Activated naive CD4-positive, alpha-beta T cell treated with anti-CD3 and anti-CD28 coated beads, Interleukin-2, amount 50 U/mL, for 16 hours (primary cell): ENCODE measurements at places on chromosomes 13 and 19.

GRCh38 chr13:60583196-60583888, 186.3 kb downstream of the TDRD3 start:
- no peak for DNase-seq

GRCh38 chr13:40187324-40187795, 479.1 kb downstream of the FOXO1 start:
- DNase-seq: peak; percentile 62

DNA sequence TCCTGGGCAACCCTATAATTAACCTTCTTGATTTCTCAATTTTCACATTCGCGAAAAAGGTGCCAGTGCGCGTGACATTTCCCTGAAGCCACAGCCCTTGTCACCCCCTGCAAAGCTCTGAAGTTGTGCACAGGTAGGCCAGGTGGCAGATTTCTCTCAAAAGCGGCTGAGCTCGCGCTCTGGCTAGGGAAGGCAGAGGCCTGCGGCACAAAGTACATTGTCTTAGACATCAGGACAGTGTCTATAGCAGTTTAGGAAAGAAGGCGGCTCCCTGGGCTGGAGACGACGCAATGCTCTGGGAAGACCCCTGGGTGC, 42.9 kb upstream of the ZNF14 start:
- no peak for DNase-seq

DNA sequence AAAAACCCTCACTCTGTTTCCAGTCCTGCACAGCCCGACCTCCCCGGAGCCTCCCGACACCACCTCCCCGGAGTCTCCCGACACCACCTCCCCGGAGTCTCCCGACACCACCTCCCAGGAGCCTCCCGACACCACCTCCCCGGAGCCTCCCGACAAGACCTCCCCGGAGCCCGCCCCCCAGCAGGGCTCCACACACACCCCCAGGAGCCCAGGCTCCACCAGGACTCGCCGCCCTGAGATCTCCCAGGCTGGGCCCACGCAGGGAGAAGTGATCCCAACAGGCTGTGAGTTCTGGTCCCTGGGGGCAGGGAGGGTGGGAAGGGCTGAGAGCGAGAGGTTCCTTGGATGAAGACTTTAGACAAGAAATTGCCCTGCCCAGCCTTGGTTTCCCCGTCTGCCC, 5.4 kb downstream of the MADCAM1 start:
- DNase-seq: no peak

GRCh38 chr13:65725006-65725405, 1505.1 kb downstream of the PCDH9 start:
- DNase-seq: no peak

DNA sequence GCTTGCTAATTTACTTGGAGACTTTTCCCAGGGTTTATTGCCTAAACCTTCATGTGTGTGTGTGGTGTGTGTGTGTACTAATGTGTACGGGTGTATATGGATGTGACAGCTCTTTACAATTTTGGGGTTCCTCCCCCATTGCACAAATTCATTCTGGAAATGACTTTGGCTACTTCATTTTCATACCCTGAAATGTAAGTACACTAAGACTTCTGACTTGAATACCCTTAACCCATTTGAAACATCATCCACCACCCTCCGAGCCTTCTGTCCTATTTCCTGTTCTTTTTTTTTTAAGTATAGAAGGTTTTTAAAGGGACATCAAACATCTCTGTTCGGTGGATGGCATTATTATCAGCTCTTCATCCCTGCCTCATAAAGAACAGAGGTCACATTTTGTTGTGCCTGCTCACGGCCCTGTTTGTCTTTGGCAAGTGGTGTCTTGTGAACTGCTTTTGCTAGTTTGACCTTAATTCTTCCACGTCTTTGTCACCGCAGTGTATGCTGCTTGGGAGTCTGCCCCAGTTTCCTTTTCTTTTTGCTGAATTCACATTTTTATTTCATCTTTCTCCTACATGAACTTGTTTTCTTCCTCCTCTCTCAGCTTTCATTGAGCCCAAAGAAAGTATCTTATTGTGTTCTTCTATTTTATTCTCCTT, 228.3 kb downstream of the FOXO1 start:
- no peak for DNase-seq

DNA sequence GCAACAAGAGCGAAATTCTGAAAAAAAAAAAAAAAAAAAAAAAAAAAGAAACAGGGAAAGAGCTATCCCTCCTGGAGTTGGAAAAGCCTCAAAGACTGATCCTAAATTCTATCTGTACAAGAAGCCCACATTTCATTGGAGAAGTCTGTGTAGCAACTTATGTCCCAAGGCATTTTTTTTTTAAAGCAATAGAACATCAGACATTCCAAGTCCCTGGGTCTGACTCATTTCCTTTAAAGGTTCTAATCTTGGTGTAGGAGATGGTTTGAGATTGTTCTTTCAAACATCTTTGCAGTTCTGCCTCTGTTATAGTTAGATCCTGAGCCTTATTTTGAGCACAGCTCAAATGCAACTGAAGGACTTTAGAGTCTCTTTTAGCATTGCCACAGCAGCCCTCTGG, 706.5 kb upstream of the MIR17HG start:
- no peak for DNase-seq

DNA sequence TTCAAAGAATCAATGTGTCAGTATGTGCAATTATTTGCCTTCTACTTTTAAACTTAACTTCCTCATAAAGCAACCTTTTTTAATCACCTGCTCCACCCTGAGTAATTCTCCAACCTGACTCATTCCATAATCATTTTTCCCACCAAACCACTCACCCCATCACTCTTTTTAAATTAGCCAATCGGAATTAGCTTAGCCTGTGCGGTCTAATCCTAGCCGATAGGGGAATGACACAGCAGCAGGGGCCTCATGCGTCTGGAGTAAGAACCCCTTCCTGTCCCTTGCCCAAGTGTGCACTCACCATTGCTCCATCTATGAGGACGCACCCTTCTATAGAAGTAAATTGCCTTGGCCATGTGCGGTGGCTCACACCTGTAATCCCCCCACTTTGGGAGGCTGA, 27.4 kb upstream of the ZNF83 start:
- no peak for DNase-seq

DNA sequence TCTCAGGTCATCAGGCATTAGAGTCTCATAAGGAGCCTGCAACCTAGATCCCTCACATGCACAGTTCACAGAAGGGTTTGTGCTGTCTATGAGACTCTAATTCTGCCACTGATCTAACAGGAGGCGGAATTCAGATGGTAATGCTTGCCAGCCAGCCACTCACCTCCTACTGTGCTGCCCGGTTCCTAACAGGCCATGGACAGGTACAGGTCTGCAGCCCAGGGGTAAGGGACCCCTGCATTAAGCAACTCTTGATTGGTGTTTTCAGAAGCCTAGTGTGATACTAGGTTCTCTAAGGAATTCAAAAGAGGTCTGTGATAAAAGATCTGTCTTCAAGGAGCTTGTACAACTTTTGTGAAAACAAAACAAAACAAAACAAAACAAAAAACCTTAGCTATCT, 31.1 kb downstream of the CAB39L start:
- DNase-seq: no peak

DNA sequence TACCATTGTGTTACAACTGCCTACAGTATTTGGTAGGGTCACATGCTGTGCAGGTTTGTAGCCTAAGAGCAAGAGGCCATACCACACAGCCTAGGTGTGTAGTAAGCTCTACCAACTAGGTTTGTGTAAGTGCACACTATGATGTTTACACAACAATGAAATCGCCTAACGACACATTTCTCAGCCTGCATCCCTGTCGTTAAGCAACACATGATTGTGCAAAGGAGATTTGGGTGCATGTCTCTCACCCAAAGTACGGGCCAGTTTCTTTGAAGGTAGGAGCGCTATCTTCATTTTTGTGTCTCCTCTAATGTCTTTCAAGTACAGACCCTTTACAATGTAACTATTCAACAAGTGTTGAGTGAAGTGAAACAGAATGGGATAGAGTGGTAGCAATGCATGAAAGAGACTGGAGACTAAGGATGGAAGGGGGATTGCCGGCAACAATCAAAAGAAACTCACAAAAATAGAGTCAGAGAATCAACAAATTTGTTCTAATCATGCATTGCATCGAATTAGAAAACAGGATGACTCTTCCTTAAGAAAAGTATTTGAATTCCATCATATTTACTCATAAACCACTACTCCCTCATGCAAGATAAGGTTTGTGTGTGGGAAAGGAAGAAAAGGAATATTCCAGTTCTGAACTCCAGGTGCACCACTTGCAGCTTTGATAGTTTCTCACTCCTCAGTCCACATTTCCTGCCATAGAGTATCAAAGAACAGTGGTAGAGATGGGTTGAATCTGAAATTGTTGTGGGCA, 60.2 kb upstream of the TNFRSF19 start:
- no peak for DNase-seq

DNA sequence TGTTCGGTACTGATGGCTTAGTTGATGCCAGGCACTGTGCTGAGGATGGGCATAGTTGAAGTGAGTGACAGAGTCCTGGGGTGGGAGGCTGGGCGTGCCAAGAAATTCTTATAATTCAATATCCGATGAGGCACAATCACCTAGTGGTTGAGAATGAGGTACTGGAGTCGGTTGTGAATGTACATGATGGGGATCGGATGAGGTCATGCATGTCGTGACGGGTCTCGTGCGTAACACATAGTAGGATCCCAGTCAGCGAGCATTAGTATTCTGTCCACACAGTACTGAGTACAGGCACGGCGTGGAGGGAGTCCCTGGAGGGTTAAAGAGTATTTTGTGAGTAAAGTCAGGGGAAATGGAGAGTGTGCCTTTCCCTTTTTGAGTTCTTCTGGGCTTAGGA, 2.8 kb downstream of the SAFB start:
- DNase-seq: no peak

- peak; percentile 65 for DNase-seq
Observed at GRCh38 chr19:13974073-13974472, 21.8 kb downstream of the DCAF15 start.

DNA sequence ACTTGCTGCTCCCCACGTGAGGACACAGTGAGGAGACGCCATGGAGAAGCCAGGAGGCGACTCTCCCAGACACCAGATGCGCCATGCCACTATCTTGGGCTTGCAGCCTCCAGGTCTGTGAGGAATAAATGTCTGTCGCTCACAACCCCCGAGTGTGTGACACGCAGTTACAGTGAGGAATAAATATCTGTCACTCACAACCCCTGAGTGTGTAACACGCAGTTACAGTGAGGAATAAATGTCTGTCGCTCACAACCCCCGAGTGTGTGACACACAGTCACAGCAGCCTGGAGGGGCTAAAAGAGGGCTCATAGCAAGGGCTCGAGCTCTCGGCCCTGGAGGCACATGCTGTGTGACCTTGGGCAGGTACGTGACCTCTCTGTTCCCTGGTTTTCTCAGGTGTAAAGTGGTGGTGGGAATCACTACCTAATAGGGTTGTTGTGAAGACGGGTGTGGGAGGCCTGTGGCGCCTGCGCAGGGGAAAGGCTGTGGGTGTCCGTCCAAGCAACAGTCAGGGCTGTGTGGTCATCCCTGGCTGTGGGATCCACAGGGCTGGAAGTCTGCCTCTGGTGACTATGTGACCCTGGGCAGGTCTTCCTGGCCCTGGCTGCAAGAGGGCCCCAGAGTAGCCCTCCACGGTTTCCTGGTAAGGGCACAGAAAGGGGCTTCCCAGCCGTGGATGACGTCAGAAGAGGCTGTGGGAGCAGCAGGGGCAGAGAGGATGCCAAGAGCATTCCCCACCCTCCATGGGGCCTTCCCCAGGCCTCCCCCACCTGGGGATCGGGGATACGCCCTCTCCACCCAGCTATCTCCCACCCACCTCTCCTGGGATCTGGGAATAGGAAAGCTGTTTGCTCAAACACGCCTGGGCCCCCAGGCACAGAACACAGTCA, 77.7 kb downstream of the C1QTNF9 start:
- DNase-seq: no peak

- DNase-seq: peak; percentile 68
Observed at GRCh38 chr19:33416307-33417215, 43.1 kb downstream of the CEBPG start.

DNA sequence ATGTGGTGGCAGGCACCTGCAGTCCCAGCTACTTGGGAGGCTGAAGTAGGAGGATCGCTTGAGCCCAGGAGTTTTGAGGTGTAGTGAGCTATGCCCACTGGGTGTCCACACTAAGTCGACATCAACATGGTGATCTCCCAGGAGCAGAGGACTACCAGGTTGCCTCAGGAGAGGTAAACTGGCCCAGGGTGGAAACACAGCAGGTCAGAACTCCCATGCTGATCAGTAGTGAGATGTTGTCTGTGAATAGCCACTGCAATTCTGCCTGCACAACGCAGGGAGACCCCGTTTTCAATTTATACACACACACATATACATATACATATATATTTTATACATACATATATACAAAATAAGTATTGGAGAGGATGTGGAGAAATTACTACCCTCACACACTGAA, 2.1 kb upstream of the ZNF224 start:
- DNase-seq: no peak

- DNase-seq: no peak
Observed at GRCh38 chr13:105990256-105990958, 545.1 kb downstream of the EFNB2 start.

- no peak for DNase-seq
Observed at GRCh38 chr13:103965506-103966243, 899.5 kb upstream of the SLC10A2 start.

DNA sequence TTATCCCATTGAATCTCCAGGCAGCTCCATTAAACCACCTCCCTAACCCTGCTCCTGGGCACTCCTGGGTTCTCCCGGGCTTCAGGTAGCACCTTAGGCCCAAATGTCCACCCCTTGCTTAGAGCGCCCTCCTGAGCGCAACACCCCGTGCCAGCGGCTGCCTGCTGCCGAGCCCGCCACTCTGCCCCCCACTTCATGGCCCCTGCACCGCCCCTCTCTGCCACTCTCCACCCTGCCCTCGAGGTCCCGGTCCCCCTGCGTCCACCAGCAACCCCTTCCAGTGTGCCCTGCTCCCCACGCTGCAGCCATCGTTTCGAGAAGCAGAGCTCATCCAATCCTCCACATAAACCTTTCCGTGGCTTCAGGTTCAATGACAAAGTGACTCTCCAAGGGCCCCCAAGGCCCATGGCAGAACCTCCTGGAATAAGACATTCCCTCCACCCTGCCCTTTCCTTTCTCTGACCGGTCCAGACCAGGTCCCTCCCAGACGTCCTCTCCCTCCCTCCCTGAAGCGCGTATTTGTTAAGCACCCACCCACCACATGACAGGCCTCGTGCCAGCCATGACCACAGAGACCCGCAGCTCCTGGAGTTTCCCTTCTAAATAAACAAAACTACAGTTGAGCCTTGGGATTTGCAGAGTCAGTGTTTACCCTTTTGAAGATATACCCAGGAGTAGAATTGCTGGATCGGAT, 66.6 kb downstream of the ARHGEF18 start:
- DNase-seq: no peak

- DNase-seq: no peak
Observed at GRCh38 chr19:56692206-56692895, 20.8 kb upstream of the ZNF835 start.

DNA sequence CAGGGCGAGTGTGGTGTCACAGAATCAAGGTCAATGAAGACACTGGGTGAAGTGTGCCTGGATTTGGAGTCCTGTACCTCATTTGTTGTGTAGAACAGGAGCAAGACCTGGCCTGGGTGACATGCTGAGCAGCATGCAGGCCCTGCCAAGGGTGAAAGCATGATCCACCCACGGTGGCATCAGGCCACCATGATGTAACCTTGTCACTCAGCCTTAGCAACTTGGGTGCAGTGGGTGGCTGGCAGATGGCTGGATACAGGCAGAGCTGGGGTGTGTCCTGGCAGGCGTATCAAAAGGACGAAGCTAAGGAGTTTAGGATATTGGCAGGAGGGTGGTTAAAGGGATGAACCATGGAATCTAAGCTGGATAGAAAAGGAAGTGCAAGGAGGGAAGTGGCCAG, 10.3 kb downstream of the THSD1 start:
- no peak for DNase-seq

GRCh38 chr13:31947105-31947504, 84.5 kb upstream of the FRY start:
- no peak for DNase-seq

GRCh38 chr13:46909042-46909441, 12.2 kb upstream of the HTR2A start:
- no peak for DNase-seq
